NCI-H2029 treated with DMSO at 0.1 percent for 48 hours (cell line): ENCODE measurements at places on chromosomes 5 and 9.
A peak's percentile ranks its signal among the peaks of the same experiment; 100 is the strongest.

DNA sequence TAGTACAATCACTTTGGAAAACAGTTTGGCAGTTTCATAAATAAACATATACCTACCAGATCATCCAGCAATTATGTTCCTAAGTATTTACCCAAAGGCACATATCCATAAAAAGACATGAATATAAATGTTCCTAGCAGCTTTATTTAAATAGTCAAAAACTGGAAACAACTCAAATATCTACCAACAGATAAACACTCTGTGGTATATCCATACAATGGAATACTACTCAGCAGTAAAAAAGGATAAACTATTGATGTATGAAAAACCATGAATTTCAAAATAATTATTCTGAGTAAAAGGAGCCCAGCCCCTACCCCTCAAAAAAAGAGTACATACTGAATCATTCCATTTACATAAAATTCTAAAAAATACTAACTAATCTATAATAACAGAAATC lies 232.7 kb upstream of the SLC30A5 start:
- no peak for DNase-seq

DNA sequence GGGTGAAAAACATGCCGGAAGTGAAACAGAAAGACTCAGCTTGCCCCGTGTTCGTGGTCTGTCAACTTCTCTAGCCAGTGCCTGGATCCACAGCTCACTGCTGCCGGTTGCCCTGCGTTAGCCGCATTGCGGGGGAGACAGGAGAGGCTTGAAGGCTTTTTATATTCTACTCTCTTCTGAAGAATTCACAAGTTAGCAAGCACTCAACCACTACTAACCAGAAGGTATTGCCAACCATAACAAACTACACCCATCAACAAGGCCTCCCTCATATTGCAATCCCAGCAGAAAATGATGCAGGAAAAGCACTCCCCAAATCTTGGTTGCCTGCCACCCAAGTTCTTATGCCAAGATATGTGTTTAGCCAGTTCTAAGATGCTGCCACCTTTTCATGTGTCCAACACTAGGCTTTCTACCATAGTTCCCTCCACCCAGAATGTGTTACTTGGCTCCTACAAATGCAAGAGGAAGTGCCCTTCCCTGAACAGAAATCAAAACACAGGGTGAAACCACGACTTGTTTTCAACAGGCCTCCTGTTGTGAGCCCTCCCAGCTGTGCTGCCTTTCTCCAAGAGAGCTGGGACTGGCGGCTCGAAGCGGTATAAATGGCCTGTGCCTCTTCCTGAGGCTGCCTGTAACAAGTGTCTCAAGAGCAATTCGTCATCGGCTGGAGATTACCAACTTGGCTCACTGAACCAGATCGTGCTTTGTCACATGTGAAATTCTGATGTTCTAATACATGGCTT lies 129.0 kb downstream of the SNX18 start:
- DNase-seq = peak; percentile 69

- no peak for DNase-seq
Observed at GRCh38 chr9:35905051-35905781, 786 bp upstream of the HRCT1 start.

GRCh38 chr9:114157516-114158176 lies 2.3 kb downstream of the COL27A1 start:
- DNase-seq = no peak

GRCh38 chr9:125888211-125888610 lies 141.0 kb downstream of the PBX3 start:
- no peak for DNase-seq

GRCh38 chr5:6396836-6397535 lies 18.6 kb upstream of the MED10 start:
- DNase-seq = no peak

DNA sequence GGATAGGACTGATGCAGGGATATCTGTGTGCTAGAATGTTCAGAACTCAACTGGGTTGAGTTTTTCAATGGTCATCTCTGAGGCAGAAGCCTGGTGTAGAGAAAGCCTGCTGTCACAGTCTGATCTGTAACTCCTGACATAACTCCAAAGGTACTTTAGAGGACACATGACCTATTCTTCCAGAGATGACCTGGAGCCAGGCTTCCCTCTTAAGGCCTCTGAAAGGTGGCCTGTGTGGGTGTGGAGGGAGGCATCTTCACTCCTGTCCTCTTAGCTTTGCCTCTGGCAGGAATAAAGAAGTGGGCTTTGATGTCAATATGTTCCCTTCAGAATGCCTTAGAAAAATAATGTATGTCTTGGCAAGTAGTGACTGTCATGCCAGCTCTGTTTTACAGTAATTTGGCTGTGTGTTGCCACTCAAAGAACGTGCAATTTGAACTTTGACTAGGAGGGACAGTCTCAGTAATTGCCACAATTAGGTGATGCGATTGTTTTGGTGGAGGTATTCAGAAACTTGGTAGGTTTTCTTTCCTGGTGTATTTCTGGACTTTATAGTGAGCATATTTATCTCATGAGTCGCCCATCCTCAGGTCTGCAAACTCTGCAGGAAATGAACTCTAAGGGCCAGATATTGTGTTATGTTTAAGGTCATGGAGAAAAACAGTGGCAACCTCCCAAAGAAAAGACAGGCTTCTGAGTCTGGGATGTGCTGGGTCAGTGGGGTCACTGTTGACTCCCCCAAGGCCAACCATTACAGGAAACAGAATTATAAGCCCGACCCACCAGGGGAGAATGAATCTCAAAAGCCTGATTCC lies 3.2 kb upstream of the C5orf63 start:
- DNase-seq = no peak
